ENCODE measurements at places on chromosomes 1 and 21. TPM values are rescaled to one million over a fixed set of nuclear protein-coding genes. Genes with fewer than 3 reads are reported as not detected.

The PTPRU gene
- total RNA-seq, result 0.68 TPM

GRCh38 chr21:37764691-37765090 is 151.6 kb downstream of the KCNJ6 start:
- no peak for DNase-seq
- no peaks in the 10 kb centered on the region for H3K4me1 ChIP-seq
- no peaks in the 10 kb centered on the region for H3K36me3 ChIP-seq
- no peak overlapping the region for H3K4me3 ChIP-seq
- H3K27ac ChIP-seq, result no peak overlapping the region
- H3K27me3 ChIP-seq, result no peaks in the 10 kb centered on the region

GRCh38 chr1:195866781-195867222 is 741.4 kb downstream of the KCNT2 start:
- no peak overlapping the region for H3K4me3 ChIP-seq
- DNase-seq, result no peak
- no peak overlapping the region for H3K27ac ChIP-seq
- no peaks in the 10 kb centered on the region for H3K36me3 ChIP-seq
- no peaks in the 10 kb centered on the region for H3K4me1 ChIP-seq

GRCh38 chr21:40471103-40471502 is 375.9 kb downstream of the DSCAM start:
- no peak for DNase-seq
- H3K4me3 ChIP-seq, result no peak overlapping the region
- H3K4me1 ChIP-seq, result no peaks in the 10 kb centered on the region
- no peak overlapping the region for H3K27ac ChIP-seq
- H3K36me3 ChIP-seq, result no peaks in the 10 kb centered on the region
- H3K27me3 ChIP-seq, result no peaks in the 10 kb centered on the region

- H3K36me3 ChIP-seq, result no peaks in the 10 kb centered on the region
- DNase-seq, result no peak
- H3K27me3 ChIP-seq, result peaks cover 4% of the 10 kb centered on the region
- H3K4me1 ChIP-seq, result no peaks in the 10 kb centered on the region
- no peak overlapping the region for H3K27ac ChIP-seq
These were observed 3.9 kb downstream of the EXTL1 start for GRCh38 chr1:26025517-26025916.
